ENCODE measurements at places on chromosomes 5 and 9.

- DNase-seq: no peak
Observed at GRCh38 chr5:143347698-143348344, 55.7 kb downstream of the NR3C1 start.

- DNase-seq: no peak
Observed at GRCh38 chr9:124008694-124009530, 2.7 kb upstream of the LHX2 start.

DNA sequence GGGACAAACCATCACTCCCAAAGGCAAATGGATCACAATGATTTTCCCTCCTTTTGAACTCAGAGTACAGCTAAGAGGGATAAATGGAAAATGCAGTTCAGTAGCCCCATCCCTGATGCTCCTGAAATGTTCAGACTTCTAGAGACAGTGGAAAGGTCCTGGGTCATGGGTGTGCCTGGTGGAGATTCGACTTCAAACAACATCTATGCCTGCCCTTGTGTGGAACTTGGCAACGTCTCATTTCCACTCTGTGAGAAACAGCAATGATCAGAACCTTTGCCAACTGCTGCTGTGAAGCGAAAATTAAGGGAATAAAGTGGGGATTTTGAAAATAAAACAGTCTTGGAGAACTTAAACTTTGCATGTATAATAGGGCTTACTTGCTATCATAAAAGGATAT, 778.1 kb downstream of the SEMA5A start:
- no peak for DNase-seq

DNA sequence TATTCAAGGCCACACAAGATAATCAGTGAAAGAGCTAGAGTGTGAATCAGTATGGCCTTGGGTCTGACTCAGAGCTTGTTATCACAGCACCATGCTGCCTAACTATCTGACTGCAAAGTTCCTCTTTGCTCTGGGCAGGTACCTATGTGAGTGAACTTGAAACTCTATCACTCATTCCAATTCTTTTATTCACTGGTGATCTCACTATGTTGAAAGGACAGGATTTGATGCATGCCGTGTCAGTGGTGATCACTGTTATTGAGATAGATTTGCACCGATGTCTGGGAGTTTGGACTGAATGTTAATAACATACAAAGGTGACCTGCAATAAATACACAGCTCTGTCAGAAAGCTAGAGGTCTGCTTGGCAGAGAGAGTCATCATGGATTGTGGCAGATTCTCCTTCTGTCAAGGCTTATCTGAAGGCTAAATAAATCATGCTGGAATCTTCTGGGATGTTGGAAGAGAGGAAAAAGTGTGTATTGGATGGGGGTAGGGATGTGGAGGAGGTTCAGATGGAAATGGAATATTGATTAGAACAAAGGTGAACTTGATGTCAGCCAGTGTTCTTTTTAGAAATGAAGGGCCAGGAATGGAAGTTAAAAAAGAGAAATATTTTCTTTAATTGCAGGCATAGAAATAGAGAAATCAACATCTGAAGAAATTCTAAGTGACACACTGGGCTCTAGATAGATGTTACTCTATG, 91.8 kb upstream of the TNC start:
- DNase-seq: no peak

DNA sequence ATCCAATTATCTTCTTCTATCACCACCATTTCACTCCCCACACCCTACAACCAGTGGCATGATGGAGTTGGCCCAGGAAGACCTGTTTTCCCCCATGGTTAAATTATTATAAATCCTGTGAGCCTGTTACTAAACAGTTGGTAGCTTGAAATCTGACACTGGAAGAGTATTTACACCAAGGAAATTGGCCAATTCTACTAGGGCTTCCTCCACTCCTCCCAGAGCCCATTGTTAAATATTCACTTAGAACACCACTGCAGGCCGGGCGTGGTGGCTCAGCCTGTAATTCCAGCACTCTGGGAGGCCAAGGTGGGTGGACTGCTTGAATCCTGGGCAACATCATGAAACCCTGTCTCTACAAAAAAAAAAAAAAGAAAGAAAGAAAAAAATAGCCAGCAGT, 32.4 kb upstream of the CKS2 start:
- DNase-seq: no peak

DNA sequence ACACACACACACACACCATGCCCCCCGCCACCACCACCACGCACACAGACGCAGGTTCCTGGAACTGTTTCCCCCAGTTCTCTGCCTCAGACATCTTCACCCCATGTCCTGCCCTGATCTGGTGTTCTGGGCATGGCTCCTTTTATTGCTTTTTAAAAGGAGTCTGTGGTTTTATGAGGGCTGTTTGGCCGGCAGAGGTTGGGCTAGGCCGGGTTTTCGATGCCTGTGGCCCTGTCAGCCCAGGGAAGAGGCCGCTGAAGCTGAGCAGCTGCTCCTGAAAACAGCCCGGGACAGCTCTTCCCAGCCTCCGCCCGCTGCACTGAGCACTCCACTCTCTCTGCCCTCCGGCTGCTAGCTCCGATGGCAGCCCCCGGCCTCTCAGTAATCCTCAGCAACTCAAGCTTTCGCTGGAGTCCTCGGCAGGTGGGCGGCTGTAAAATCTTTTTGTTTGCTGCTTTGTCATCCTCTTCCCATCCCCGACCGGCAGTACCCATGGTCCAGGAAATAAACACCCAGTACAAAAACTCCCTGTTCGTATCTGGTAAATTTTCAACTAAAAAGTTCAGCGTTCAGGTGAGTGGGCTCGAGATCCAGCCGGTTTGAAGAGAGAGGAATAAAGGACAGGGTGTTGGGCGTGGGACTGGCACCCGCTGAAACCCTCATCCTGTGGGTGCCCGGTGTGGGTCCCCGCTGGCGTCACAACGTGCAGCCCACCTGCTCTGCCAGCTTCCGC, 103.0 kb upstream of the ERCC6L2 start:
- DNase-seq: no peak

DNA sequence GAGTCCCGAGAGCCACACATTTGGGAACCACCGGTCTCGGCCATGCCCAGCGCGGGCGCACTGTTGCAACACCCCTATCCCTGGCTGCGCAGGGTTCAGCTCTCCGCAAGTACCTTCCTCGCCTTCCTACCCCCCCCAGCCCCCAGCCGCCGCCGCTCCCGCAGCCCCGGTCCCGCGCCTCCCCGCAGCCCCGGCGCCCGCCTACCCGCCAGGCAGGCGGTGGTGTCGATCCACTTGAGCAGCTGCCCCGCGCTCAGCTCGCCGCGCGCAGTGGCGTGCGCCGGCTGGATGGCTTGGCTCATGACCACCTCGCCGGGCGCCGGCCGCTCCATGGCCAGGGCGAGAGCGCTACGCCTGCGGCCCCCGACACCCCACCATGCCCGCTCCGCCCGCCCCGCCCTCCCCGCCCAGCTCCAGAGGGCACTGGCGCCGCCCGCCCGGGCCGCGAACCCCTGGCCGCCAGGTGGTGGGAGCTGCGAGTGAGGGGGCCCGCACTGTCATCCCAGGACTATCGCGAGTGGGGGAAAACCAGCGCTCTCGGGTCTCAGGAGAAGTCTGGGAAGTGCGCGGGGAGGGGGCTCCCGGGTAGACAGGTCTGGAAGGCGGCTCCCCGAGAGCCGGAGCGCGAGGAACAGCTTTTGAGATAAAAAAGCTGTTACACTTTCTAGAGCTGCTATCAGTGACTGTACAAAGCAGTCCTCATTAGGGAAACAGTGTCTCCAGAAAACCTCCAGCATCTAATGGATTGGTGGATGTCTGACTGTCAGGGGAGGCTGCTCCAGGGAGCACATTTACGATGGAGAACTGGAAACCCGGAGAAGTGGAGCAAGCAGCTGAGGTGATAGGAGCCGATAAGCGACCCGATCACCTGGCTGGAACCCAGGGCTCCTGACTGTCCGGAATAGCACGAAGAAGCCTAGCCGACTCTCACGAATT, at the start of gene ACOT12:
TSS of gene ACOT12 (minus strand) at position 352 of the 936 bp plus-strand sequence. CDS start at position 332, 20 bp downstream.
- no peak for DNase-seq

GRCh38 chr9:89519366-89519805, 21.5 kb upstream of the SEMA4D start:
- DNase-seq: no peak

DNA sequence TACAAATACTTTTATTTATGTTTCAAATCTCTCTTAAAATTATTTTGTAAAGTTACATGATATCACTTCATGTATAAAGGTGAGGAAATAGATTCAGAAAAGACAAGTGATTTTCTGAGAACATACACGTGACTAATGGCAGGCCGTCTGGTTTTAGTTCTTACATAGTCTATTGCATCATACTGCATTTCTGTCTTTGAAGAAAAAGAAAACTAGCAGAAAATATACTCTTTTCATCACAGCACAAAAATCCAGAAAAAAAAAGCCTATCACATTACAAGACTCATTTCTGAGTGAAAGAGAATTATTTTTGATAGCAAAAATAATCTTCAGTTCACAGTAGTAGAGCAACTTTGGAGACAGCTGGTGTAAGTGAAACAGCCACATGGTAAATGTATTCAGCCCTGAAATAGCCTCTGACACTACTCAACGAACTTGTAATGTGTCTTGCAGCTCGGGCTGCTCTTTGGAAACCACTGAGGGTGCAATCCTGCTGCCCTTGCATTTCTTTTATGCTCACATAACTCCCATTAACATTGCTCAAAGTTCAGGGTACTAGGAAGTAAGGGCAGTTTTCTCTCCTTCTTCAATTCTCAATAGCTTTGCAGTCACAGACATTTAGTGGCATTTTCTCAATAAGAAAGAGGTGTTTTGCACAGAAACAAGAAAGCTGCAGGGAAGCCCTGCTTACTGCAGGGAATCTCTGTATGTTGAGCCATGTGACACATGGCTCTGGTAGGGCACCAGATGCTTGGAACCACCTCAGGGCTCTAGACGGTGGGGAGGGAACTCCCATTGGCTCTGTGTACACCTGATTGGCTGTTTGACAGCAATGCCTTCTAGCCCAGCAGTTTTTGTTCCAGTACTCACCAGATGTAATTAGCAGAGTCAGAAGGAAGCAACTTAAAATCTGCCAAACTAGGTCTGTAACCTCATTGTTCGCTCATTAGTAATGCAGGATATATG, 845.3 kb upstream of the PTPRD start:
- no peak for DNase-seq

DNA sequence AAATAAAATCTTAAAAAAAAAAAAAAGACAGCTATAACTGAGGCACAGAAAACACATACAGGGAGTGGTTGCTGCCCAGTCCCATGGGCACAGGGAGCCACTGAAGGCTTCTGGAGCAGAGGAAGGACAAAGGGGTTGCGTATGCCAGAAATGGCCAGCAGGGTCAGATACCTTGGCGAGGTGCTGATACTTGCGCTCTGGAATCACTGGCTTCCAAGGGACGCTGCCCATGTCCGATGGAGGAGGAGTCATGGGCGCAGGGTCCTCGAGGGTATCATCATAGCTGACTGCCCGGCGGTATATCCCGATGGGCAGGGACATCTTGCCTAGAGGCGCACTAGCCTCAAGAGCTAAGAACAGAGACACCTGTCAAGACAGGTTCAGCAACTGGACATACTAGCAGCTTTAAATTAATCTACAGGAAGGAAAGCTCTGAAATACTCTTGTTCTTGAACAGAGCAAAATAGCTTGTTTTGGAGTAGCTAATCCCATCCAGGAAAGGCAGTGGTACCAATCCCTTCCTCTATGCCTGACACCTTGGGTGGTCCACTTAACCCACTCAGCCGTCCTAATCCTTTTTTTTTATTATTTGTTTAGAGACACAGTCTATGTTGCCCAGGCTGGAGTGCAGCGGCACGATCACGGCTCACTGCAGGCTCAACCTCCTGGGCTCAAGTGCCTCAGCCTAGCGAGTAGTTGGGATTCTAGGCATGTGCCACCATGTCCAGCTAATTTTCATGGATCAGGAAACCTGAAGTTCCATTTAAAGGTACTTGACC, 6.0 kb downstream of the KIAA1191 start:
- no peak for DNase-seq

DNA sequence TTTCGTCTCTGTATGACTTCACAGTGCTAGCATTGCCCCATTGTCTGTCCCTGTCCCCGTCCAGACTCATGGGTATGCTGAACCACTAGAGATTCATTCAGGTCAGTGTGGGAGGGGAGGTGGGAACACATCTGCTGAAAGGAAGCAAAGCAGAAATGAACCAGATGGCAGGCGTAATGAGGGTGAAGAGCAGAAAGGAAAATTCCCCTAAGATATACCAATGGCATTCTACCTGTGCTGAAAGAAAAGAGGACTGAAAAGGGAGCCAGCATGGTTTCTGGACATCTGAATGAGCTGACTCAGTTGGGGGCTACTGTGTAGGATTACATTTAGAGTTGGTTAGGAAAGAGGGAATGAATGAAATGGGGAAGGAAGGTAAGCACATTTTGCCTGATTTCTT, 678.7 kb downstream of the MAT2B start:
- no peak for DNase-seq

- DNase-seq: no peak
Observed at GRCh38 chr5:4909086-4909485, 231.0 kb upstream of the ADAMTS16 start.

DNA sequence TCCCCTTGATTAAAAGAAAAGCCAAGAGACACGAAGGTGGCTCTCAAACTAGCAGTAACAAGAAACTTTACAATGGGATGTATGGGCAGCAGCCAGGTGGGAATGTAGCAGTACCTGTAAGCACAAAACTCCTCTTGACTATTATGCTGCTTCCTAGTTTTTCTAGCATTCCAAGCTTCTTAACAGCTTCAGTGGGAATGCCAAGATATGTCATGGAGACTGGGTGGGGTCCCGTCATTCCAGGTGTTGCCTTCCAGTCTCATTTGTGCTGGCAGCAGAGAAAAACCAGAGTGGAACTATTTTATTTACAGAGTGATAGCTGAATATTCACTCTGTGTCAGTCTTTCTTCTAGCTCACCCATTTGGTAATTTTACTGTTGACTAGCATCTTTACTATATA, 236.6 kb downstream of the ARL15 start:
- DNase-seq: no peak

DNA sequence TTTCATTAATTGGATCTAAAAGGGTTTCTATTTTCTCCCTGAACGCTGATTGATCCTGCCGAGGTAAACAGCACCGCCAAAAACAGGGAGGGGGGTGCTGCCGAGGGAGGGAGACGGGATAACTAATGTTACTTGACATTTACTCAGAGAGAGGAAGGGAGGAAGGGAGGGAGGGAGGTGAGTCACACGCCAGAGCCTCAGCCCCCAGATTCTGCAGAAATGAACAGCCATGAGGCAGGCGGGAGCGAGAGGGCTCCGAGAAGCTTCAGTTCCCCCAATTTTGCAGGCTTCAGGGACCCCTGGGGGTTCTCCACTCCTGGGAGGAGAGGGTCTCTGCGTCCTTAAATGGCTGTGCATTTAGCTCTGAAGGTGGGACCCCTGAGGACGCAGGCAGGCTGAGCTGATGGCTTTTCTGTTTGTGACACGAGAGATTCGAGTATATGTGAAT, 59.1 kb upstream of the IER5L start:
- no peak for DNase-seq

GRCh38 chr5:55896663-55897062, 45.5 kb downstream of the IL31RA start:
- DNase-seq: no peak

DNA sequence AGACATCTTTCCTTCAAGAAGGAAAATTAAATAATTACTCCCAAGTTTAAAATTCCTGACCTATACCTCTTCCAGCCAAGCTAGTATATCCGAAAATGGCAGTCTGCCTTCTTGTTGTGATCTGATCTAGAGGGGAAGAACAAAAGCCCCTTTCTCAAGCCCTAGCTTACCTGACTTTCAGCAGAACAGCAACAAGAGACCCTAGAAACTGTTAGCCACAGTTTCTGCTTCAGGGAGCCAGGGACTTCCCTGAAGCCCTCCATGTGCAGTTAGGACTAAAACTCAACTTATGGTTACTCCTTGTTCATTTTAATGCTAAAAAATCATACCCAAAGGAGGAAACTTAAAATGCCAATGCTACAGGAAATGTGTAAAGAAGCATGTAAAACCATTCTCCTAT, 366.7 kb upstream of the CTNND2 start:
- no peak for DNase-seq
